Stimulated activated CD4-positive, alpha-beta T cell treated with anti-CD3 and anti-CD28 coated beads, Interleukin-1b, Interleukin-23, amount 100 ng/mL, for 1 hour (primary cell): ENCODE measurements at places on chromosomes 13 and 19.

- no peak for DNase-seq
Measured at GRCh38 chr19:39858541-39858940, 12.4 kb upstream of the FBL start.

- DNase-seq: no peak
Measured at GRCh38 chr13:40148101-40148500, 492.6 kb downstream of the COG6 start.

GRCh38 chr13:75399879-75400217, 82.1 kb downstream of the TBC1D4 start:
- no peak for DNase-seq

- no peak for DNase-seq
Measured at GRCh38 chr13:66560189-66560588, 669.9 kb downstream of the PCDH9 start.

DNA sequence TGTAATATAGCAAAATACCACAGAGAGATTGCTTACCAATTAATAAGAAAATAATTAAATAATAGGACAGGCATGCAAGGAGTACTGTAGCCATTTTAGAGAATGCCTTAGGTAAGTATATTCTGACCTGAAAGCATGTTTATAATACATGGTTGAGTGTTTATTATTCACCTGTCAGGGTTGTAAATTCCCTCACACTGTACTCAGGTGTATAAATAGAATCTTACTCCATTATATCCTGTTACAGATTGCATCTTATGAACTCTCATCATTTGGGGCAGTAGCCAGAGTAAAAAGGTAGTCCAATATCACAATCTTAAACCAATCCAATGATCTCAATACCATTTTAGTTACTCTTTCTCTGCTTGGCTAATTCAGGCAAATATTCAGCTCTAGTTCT, 35.8 kb upstream of the GTF2F2 start:
- no peak for DNase-seq

DNA sequence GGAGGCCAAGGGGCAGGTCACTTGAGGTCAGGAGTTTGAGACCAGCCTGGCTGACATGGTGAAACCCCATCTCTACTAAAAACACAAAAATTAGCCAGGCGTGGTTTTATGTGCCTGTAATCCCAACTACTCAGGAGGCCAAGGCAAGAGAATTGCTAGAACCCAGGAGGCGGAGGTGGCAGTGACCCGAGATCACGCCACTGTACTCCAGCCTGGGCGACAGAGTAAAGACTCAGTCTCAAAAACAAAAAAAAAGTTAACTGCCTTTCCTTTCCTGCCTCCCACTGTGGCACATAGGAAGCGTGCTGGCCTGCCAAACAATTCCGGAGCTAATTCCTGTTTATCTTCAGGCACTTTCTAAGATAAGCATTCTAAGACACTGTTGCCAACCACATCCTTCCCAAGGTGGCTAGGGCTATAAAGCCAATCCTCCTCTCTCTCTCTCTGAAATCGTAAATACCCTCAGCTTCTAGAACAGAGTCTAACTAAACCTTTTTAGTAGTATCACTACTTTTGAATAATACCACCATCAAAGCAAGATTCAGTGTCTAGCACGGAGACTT, 21.6 kb downstream of the SLC25A30 start:
- DNase-seq: no peak

- DNase-seq: peak; percentile 3
Measured at GRCh38 chr19:44988896-44989556, 12.2 kb upstream of the RELB start.

DNA sequence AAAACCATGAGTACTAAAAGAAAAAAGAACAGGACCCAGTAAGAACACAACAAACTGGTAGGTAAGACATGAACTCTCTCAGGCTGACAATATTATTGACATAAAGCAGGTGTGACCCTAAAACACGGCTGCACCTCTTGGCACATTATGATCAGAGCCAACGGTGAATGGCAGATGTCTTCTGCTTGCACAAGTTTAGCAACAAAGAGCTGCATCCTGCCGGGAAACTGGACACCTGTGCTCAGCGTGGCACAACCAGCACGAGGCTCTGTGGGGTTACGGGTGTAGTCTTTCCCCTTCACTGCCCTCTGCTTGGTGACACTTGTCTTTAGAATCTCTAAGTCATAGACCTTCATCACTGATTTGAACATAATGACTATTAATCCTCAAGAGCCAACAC, 97.9 kb downstream of the DOCK9 start:
- no peak for DNase-seq

DNA sequence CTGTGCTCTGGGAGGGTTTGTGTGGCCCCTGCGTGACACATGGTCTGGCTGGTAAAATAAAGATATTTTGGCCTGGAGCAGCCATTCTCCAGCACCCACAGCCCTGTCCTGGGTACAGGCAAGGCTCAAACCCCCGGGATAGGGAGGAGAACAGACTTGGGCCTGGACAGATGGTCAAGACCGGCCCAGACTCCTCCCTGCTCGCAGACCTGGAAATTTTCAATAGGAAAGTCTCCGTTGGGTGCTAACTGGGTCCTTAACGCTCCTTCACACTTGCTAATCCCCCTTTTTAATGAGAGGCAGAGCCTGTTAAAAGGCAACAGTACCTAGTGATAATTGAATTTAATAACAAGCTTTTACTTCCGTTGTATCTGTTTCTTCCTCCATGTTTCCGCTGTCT, 2.5 kb downstream of the PALM start:
- DNase-seq: no peak

DNA sequence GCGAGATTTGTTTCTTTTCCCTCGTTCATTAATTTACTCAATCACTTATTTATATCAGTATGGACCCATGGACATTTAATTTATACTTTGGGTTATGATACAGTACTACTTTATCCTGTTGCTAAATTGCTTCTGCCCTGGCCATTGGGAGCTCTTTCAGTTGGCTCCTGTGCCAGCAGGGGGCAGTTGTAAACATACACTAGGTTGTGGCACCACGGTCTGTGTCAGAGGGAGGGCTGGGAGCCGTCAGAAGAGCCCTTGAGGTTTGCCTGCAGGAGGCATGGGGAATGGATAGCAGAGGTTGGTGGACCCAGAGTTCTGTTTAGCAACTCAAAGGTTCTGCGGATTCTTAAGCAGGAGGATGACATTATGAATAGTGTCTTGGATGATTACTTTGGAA, 94.3 kb downstream of the ERCC5 start:
- no peak for DNase-seq

GRCh38 chr19:18736415-18737336, 53.2 kb downstream of the CRTC1 start:
- no peak for DNase-seq

DNA sequence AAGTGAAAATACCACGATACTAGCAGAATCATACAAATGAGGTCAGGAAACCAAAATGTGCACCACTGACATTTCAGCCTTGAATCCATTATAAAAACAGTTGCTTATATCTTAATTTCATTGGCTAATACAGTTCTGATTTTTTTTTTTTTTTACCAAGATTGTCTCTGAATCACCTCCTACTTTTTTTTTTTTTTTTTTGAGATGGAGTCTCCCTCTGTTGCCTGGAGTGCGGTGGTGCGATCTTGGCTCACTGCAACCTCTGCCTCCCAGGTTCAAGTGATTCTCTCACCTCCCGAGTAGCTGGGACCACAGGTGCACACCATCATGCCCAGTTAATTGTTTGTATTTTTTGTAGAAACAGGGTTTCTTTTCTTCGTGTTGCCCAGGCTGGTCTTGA, 270.2 kb downstream of the LMO7 start:
- DNase-seq: no peak

GRCh38 chr13:110338441-110339101, 31.5 kb downstream of the COL4A2 start:
- DNase-seq: no peak

DNA sequence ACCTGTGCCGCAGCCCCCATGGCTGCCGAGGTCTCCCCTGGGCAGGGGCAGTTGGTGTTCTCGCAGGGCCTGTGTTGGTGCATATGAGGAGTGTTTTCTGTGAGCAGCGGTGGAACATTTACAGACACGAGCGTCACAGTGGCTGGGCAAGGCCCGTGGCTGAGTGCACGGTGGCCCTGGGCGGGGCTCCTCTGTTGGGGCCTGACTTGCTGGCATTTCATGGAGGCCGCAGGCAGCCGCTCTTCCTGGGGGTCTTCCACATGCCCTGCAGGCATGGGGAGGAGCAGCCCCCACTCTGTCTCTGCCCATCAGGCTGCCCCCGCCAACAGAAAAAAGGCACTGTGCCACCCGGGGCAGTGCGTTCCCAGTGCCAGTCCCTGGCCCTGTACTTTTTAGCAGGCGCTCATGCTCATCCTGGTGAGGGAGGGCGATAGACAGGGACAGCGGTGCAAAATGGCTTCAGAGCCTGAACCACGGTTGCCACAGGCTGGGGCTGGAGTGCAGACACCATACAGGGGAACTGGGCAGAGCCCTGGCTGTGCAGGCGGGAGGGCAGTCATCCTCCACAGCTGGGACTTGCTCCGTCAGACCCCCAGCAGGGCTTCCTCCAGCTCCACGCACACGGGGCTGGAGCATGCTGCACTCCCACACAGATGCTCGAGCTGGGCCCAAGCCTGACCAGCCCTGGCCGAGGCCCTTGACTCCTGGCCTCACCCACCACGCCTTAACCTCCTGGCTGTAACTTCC, 23.5 kb downstream of the TFDP1 start:
- no peak for DNase-seq

DNA sequence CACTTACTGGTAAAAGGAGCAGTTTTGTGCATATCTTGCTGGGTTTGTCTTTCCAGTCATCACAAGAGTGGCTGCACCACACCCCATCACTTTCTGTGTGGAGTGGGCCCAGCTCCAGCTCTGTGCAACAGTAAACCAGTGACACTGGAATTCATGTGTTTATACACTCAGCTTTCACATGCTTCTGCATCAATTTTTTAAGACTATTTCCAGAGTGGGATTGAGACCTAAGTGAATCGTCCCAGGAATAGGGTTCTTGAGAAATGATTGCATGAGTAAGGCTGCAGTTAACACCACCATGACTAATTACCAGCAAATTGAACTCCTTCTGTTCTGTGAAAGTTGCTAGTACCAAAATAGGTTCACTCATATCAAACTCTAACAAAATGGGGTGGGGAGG, 5.3 kb upstream of the CFAP97D2 start:
- DNase-seq: no peak

- no peak for DNase-seq
Measured at GRCh38 chr13:30133554-30133912, 173.8 kb downstream of the KATNAL1 start.

DNA sequence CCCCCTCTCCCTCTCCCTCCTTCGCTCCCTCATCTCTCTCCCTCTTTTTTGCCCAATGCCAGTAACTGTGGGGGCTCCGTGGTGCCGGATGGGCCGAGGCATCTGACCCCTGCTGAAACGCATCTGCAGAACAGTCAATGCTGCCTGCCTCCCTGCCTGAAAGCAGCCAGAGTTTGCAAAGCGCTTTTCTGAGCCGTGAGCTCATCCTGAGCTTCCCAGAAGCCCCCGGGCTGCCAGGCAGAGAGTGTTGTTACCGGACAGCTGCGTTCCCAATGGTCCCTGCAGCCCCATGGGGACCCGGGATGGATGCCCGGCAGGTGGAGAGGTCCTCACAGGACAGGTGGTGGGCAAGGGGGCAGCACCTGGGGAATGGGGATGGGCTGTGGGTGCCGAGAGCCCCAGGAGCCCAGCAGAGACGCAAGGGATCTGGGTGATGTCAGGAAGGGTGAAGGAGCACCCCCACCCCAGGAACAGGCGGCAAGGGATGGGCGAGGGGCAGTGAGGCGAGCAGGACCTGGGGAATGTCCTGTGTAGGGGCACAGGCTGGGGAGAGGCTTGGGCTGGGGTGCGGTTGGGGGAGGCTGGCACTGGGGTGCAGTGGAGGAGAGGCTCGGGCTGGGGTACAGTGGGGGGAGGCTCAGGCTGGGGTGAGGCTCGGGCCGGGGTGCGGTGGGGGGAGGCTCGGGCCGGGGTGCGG, 33.0 kb downstream of the GPX4 start:
- no peak for DNase-seq

DNA sequence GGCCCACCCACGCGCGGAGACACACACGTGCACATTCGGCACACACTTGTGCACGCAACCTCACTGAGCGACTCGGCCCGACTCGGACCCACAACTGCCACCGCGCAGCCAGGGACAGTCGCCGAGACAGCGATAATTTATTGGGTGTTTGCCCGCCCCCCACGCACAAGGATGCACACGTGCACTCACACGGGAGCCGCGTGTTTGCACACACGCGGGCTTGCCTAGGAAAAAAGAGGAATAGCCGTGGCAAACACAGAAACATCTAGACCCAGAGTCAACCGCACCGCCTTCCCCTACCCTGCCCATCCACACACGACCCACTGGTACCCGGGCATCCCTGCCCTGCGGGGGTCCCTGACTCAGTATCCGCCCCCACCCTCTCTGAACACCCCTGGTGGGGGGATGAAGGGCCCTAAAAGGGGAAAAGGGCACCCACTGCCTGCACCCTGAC, 1.1 kb upstream of the SSBP4 start:
- DNase-seq: no peak

- no peak for DNase-seq
Measured at GRCh38 chr19:19634516-19635312, 6.7 kb upstream of the LPAR2 start.

- no peak for DNase-seq
Measured at GRCh38 chr13:84192125-84192524, 309.9 kb upstream of the SLITRK1 start.

- DNase-seq: no peak
Measured at GRCh38 chr13:27006519-27007161, 165.0 kb downstream of the USP12 start.

GRCh38 chr13:46647512-46648065, 94.6 kb downstream of the LRCH1 start:
- no peak for DNase-seq

- DNase-seq: no peak
Measured at GRCh38 chr13:73060251-73061160, 1.7 kb downstream of the KLF5 start.

- no peak for DNase-seq
Measured at GRCh38 chr19:13077240-13077639, 25.4 kb downstream of the LYL1 start.

GRCh38 chr13:33610438-33611120, 207.4 kb upstream of the RFC3 start:
- no peak for DNase-seq

DNA sequence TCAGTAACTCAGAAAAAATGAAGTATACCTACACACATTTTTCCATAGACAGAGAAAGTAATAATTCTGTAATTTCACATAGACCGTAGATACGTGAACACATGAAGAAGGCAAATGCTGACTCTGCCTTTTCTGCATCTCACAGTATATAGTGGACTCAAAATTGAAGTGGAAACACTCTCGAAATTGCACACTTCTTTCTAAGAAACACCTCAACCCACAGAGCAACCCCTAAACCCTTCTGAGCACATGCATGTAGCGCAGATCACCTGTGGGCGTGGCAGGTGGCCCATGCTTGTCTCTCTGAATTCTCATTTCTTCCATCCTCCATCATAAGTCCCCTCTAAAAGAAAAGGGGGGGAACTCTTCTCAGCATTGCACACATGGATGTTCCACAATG, 34.7 kb downstream of the COL4A1 start:
- no peak for DNase-seq

DNA sequence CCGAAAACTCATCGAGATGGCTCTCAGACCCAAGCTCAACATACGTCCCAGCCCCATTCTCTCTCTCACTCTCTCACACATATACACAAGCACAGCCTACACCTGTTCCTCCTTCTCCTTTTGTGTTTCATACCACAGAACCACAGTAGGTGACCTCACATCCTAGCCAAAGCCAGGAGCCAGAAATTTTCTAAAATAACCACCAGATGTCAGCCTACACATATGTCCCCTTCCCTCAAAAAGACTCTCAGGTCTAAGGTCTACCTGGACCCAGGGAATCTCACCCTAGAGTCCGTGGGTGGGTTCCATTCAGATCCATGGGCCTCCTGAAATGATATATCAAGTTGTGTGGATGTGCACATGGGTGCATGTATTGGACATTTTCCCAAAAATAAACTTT, 104.2 kb upstream of the IPO5 start:
- DNase-seq: no peak

GRCh38 chr19:20478936-20479335, 86.6 kb downstream of the ZNF737 start:
- no peak for DNase-seq
